ENCODE measurements at places on chromosomes 7 and 10.

- DNase-seq: no peak
Observed at GRCh38 chr7:35714862-35715261, 19.9 kb upstream of the HERPUD2 start.

DNA sequence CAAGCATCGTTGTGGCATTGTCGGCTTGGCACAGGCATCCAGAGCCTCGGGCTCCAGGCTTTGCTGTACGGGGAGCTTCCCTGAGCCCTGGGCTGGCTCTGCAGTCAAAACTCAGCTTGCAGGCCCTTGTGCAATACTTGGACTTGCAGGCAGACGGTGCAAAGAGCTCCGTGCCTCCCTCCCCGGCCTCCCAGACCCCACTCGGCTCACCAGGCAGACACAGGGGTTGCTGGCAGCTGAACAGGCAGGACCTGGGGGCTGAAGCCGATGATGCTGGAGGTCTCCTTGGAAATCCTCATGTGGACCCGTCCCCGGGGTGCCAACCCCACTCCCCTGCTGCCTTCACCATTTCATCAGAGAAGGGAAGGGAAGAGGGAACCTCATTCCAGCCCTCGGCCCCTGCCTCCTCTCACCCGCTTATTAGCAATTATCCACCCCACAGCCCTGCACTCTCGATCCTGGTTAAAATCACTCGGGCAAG lies 59.6 kb upstream of the GNA12 start:
- DNase-seq: no peak

GRCh38 chr10:60208676-60209269 lies 180.9 kb downstream of the ANK3 start:
- peak; percentile 5 for DNase-seq

DNA sequence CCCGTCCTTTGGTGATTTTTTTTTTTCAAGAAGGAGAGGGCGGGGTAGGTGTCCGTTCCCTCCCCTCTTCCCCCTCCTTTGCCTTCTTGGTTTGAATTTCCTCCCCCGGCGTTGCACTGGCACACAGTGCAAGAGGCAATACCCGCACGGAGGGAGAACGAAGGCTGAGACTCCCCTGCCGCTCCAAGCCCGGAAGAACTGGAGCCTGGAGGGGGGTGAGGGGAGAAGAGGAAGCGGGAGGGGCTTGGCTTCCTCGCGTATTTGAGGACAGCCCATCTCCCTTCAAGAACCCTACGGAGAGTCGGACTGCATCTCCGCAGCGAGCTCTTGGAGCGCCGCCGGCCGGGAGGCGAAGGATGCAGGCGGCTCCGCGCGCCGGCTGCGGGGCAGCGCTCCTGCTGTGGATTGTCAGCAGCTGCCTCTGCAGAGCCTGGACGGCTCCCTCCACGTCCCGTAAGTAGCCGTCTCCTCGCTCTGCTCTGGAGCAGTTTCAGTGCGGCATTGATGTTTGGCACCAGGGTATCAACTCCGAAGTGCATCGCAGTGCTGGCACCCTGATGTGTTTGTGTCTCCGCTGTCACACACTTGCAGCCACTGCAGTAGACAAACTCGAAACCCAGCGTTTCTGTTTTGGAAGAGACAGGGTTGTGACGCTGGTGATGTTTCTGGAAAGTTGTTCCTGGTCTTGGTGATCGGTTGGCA lies at the start of gene CNTNAP2:
TSS of gene CNTNAP2 (plus strand) at position 281 of the 702 bp plus-strand sequence. CDS start at position 357, 76 bp downstream.
- DNase-seq: peak; percentile 57

GRCh38 chr10:35739998-35740397 lies 97.9 kb upstream of the FZD8 start:
- no peak for DNase-seq

DNA sequence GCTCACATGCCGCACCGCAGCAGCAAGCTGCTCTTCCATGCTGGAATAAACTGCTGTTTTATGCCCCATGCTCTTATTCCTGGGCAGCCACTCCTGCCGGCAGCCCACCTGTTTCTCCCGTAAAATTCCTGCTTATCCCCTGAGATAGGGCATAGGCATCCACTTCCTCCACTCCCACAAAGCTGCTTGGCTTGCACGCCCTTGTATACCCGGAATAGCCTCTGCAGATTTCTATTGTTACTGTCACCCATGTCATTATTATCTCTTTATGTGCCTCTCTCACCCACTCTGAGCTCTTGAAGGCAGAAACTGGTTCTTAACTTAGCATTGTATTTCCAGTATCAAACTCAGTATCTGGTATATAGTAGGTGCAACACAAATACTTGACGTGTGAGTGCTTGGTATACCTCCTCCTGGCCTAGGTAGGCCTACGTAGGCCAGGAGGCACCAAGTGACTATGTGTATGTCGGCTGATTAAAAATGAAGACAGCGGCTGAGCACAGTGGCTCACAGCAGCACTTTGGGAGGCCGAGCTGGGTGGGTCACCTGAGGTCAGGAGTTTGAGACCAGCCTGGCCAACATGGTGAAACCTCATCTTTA lies 193.4 kb downstream of the CCDC3 start:
- DNase-seq: no peak

DNA sequence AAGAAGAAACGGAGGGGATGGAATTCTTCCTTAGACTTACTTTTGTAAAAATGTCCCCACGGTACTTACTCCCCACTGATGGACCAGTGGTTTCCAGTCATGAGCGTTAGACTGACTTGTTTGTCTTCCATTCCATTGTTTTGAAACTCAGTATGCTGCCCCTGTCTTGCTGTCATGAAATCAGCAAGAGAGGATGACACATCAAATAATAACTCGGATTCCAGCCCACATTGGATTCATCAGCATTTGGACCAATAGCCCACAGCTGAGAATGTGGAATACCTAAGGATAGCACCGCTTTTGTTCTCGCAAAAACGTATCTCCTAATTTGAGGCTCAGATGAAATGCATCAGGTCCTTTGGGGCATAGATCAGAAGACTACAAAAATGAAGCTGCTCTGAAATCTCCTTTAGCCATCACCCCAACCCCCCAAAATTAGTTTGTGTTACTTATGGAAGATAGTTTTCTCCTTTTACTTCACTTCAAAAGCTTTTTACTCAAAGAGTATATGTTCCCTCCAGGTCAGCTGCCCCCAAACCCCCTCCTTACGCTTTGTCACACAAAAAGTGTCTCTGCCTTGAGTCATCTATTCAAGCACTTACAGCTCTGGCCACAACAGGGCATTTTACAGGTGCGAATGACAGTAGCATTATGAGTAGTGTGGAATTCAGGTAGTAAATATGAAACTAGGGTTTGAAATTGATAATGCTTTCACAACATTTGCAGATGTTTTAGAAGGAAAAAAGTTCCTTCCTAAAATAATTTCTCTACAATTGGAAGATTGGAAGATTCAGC lies 158.7 kb upstream of the LANCL2 start:
- DNase-seq: no peak

GRCh38 chr10:69449841-69450240 lies 1.4 kb upstream of the TSPAN15 start:
- no peak for DNase-seq

DNA sequence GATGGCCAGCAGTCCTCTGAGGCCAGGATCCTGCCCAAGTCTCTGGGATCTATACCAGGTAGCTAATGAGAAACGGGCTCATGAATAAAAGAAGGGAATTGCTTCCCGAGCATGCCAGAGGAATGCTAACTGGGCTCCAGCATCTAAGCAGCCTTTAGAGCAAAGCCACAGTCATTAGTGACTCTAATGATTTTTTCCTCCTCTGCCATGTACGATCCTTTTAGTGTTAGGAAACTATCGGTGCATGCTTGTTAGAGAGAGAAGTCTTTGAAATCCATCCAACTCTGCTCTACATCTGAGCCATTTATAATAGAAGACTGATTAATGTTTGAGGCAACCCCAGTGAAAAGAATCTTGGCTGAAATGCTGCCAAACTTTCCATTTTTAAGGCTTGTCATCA lies 124.9 kb upstream of the TCERG1L start:
- no peak for DNase-seq

DNA sequence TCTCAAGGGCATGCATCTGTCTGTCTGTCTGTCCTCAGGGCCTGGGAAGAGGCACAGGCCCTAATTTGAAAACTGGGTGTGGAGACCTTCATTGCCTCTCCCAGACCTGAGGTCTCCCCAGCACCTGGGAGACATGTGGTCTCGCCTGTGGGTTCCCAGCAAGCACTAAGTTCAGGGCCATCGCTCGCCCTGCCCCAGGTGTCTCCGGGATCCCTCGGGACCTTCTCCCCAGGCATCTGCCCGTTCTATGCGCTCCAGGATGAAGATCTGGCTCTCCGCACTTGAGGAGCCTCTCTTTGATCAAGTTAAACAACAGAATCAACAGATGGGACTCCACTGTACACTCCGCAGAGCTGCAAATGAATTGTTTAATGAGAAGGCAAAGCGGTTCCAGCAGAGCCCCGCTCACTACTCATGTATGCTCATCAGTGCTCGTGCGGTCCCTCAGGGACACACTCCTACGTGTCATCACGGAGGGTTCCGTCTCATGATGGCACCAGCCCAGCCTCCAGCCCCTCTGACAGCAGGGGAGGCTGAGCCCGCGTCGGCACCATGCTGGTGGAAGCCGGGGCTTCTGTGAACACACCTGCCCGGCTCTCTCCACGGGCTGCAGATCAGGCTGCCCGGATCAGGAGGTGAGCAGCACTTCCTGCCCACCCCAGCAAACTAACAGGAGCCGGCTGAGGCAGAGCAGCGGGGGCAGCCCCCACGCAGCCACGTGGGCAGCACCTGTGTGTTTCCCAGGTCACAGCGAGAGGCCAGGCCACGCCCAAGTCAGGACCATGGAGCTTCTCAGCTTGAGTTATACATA lies 132.8 kb downstream of the TCERG1L start:
- no peak for DNase-seq
